ENCODE measurements at places on chromosomes 12 and 14.

DNA sequence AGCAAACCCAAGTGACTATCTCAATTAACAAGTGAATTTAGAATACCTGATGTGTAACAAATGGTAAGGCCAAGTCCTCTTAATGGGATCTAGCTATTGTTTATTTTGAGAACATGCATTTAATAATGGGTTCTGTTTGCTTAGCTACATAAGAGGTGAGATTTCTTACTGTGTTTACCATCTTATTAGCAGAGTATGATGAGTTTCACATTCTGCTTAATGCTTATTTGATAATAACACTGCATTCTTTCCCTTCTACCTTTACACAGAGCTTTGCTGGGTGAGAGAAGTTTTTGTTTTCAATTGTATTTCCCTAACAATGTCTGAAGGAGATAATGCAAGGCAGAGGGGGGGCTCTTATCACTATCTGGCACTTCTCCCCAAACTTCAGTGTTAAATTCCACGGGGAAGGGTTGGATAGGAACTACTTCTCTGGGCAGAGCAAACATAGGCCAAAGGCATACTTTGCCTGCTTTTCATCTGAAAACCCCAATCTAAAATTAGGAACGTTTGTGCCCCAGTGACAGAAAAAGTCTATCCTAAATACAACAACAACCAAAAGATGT is 129.0 kb upstream of the ATXN7L3B start:
- DNase-seq, result no peak

- no peak for DNase-seq
Measured at GRCh38 chr12:16884056-16884455, 278.1 kb upstream of the LMO3 start.

DNA sequence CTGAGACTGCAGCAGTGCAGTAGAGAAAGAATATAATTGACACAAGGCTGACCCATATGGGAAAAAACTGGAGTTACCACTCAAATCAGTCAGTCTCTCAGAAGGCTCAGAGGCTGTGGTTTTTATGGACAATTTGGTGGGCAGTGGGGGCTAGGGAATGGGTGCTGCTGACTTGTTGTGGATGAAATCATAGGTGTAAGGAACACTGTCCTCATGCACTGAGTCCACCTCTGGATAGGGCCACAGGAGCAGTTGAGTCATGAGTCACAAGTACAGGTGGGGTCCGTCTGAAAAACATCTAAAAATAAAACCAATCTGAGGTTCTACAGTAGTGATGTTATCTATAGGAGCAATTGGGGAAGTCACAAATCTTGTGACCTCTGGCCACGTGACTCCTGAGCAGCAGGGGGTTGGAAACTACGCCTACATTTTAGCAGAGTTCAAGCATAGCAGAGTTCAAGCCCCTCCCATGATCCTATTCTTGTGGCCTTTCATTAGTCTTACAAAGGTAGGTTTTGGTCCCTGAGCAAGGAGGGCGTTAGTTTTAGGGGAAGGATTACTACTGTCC is 18.1 kb upstream of the SGPP1 start:
- DNase-seq, result no peak

DNA sequence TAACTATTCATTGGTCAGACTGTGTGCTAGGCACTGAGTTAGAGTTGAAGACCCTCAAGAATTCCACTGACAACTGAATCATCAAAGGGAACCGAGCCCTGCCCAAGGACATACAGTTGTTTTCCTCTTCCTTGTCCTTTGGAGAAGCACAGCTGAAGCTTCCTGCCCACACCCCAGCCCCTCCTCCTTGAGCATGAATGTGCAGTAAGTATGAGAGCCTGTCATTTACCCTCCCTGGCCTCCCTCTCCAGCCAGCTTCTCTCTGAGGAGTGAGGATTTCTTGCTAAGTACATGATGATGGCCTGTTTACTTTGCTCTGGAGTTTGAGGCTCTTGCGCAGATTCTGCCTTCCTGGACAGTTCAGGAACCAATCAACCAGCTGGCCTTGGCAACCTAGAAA is 235.2 kb downstream of the CACNA1C start:
- DNase-seq, result peak; percentile 45

GRCh38 chr12:1608713-1609119 is 14.3 kb upstream of the FBXL14 start:
- DNase-seq, result no peak

- no peak for DNase-seq
Measured at GRCh38 chr12:92593734-92594402, 108.9 kb upstream of the PLEKHG7 start.

GRCh38 chr14:70920608-70921007 is 13.3 kb downstream of the PCNX1 start:
- DNase-seq, result no peak

- DNase-seq, result no peak
Measured at GRCh38 chr12:22231836-22232235, 102.7 kb downstream of the ST8SIA1 start.

DNA sequence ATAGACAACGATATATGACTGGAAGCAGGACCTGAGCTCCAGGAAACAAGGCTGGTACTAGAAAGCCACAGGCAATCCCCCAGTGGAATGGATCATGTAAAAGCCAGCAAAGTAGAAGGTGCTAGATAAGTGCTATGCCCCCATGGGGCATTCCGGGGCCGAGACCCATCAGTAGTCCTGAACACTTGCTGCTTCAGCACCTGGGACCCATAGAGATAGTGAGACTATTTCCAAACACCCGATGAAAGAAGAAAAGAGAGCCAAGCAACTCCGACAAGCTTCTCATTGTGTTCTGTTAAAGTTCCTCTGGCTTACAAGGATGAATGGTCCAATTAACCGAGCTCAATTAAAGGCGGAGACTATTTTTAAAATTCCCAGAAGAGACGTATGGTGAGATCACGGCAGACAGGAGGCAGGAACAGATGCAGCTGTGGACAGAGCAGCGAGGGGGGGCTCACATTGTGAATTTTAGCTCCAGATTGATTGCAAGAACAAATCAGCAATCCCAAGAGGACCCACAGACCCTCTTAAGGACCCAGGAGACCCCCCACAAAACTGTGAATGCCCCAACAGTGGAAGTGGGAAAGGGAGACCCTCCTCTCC is 142.5 kb upstream of the OVCH1 start:
- no peak for DNase-seq

- DNase-seq, result peak; percentile 67
Measured at GRCh38 chr12:125071456-125071855, 6.2 kb downstream of the AACS start.

- DNase-seq, result no peak
Measured at GRCh38 chr12:55697686-55698085, 10.0 kb downstream of the ITGA7 start.

DNA sequence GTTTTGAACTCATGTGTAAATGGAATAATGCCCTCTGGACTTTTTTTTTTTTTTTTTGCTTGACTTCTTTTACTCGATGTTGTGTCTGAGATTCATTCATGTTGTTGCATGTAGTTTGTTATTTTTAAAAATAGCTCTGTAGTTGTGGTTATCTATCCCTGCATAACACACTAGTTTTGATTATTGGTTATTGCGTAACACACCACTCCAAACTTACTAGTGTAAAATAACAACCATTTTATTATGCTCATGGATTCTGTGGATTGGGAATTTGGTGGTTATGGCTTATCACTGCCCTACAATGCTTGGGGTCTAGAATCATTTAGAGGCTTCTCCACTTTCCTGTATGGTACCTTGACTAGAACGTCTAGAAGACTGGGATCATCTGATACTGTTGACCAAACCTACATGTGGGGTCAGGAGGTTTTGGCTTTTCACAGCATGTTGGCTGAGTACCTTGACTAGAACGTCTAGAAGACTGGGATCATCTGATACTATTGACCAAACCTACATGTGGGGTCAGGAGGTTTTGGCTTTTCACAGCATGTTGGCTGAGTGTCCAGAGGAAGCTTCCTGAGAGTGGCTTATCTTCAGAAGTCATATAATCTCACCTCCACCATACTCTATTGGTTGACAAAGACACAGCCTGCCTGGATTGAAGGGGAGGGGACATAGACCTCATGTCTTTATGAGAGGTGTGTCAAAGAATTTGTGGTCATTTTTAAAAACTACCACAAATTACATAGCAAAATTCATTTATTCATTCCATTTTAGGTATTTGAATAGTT is 11.6 kb downstream of the VRK1 start:
- no peak for DNase-seq

Measured in NCI-H187 (cell line).